ENCODE measurements at places on chromosomes 11 and 22. TPM values are rescaled to one million over a fixed set of nuclear protein-coding genes. Genes with fewer than 3 reads are reported as not detected.

DNA sequence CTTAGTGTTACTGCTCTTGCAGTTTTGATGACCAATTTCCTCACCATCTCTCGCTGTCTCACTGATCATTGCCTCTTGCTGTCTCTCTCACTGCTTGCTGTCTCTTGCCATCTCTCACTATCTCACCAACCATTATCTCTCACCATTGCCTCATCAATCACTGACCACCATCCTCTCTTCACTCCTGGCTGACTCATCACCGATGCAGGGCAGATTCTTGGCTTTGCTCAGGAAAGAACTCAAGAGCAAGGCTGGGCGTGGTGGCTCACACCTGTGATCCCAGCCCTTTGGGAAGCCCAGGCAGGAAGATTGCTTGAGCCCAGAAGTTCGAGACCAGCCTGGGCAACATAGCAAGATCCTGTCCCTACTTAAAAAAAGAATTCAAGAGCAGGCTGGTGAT is 66.3 kb upstream of the SYN3 start:
- no peak for DNase-seq

KCNQ1 gene
- total RNA-seq = 4.0 TPM

SLC22A25 gene
- not detected for total RNA-seq

DNA sequence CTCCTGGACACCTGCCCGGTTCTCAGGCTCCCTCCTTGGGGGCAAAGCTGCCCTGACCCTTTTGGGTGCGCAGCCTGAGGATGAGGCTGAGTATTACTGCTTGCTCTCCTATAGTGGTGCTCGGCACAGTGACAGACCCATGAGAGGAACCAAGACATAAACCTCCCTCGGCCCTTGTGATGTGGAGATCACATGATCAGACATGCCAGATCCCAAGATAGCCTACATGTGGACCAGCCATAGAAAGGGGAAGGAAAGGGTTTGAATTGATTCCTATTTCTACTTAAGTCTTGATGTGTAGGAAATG is 125.3 kb downstream of the VPREB1 start:
- DNase-seq = no peak

PLAAT3 gene
- 17.3 TPM for total RNA-seq

- DNase-seq = peak; percentile 4
Measured at GRCh38 chr11:44634401-44635281, 69.2 kb downstream of the CD82 start.

DNA sequence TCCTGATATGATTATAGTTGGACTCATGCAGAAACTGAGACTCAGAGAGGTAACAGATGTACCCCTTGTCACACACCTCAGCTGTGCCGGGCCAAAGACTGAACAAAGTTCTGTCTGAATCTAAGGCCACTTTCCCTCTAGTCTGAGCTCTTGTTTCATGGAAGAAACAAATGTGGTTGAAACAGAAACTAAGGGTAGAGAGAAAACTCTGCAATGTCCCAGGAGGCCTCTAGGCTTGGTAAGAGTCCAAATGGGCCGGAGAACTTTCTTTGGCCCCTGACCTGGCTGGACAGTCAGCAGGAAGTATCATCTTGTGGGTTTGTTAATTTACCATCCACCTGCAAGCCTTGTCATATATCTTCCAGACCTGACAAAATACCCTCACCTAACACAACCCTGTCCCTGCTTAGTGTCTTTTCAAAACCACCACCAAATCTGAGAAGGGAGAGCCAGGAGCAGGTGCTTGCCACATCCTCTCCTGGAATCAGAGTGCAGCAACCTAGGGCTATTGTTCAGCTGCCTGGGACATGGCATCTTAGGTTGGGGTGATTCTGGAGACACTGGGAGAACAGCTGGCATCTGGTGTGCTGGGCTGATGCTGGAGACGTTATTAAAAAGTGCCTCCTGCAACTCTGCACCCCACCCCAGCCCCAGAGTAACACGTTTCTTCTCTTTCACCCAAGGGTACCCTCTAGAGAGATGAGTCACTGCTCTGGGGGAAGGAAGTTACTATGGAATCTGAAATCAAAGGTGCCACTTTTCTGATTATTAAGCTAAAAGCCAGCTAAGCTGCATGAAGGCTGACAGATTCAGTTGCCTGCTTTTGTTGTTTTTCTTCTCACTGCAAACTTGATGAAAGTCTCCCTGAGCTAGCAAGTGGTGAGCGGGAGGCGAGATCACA is 126.3 kb upstream of the TIMP3 start:
- no peak for DNase-seq

DNA sequence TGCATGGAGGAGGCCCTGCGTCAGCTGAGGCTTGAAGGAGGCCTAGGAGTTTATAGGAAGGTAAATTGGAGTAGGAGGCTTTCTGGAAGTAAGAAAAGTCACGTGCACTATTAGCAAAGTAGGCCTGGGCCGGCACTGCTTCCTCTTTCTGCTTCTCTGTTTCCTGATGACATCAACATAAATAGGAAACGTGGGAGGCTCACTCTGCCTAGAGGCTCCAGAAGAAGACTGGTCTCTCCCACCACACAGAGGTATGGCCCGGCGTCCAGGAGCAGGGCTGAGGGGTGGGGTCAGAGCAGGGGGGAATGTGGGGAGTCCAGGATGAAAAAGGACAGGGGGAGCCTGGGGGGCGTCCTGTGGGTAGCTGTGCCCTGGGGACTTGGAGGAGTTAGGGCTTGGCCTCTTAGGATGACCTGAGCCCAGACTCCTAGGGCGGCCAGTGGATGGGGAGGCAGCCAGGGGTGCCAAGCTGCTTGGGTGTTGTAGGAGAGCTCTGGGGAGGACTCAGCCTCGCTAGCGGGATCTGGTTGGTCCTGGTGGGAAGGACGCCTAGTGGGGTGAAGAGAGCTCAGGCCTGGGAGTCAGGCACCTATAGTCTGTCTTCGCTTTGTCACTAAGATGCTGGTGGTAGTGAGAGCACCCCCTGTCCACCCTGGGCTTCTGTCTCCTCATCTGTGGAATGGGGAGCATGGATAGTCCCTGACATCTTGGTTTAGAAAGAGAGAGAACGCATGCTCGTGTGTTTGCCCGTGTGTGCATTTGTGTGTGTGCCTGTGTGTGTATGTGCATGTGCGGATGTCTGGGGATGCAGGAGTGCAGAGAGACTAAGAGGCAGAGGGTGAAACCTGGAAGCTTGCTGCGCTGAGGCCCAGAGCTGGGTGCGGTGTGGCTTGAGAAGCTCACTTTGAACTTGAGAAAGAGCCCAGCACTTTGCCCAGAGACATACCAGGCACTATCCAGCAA is at the start of gene CSF2RB:
Gene CSF2RB (plus strand): TSS at position 202 of the 963 bp plus-strand sequence. CDS start 8,580 bp downstream, outside the sequence.
- DNase-seq = no peak

DNA sequence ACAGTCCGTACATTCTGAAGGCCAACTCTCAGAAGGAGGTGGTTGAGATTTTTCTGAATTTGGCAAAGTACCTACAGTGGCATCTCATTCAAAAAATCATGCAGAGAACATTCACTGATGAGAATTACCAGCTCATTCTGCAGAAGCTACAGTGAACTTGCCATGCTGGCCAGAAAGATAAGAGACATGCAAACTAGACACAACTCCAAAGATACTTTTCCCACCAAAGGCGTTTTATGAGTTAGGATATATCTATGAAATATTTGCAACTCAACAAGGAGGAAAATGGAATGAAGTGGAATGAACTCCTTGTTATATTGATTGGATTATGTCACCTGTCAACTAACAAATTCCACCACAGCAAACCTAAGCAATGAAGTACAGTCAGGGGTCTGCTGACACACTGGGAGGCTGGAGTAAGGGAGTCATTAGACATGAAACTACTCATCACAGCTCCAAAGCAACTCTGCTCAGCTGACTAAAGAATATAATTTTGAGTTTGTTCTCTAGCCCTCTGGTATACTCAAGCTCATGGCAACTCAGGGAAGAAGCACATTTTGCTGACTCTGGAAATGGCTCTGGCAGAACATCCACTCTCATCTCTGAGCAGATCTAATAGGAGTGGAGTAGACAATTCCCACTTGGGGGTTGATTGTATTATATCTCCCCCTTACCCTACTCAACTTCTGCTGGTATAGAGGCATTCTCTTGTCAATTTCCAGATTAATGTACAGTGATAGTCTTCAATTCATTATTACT is 22.9 kb downstream of the MAML2 start:
- DNase-seq = no peak

MS4A6A gene
- total RNA-seq = not detected

GRCh38 chr22:30192427-30192826 is 54.1 kb downstream of the LIF start:
- no peak for DNase-seq

ENTHD1 gene
- 0.11 TPM for total RNA-seq

DNA sequence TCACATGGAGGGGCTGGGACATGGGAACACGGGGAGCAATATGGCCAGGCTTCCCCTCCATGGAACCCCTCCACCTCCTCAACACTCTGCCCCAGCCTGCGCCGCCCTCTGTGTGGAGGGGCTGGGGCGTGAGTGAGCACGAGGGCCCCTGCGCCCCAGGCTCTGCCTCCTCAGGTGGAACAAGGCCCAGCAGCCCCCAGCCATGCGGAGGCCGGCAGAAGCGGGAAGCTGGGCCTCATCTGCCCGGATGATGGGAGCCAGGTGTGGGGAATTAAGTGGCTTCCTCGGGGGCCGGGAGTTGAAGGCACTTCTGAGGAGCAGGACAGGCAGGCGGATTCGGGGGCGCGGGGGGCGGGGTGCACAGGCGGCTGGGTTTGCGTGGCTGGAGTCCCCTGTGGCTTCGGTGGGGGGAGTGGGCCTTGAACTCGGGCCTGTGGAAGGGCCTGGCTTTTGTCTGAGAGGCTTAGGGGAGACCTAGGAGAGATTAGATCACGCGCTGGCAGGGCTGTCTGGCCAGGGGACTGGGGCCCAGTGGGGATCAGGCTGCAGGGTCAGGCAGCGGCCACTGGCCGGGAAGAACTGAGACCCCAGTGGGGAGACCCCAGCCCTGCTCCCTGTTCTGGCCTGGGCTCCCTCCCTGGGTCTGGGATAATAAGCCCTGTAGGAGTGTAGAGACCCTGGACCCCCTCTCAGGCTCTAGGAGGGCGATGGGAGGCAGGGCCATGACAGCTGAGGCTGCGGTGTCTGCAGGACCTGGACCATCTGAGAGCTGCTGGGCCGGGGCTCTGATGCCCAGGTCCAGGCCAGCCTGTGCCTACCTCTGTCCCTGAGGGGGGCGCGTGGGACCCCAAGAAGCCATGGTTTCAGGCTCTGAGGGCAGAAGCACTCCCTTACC is 13.3 kb downstream of the PRR33 start:
- no peak for DNase-seq

- DNase-seq = no peak
Measured at GRCh38 chr11:15727520-15727914, 612.8 kb downstream of the INSC start.

TYMP gene
- 36.9 TPM for total RNA-seq

BARX2 gene
- total RNA-seq = 4.9 TPM

DNA sequence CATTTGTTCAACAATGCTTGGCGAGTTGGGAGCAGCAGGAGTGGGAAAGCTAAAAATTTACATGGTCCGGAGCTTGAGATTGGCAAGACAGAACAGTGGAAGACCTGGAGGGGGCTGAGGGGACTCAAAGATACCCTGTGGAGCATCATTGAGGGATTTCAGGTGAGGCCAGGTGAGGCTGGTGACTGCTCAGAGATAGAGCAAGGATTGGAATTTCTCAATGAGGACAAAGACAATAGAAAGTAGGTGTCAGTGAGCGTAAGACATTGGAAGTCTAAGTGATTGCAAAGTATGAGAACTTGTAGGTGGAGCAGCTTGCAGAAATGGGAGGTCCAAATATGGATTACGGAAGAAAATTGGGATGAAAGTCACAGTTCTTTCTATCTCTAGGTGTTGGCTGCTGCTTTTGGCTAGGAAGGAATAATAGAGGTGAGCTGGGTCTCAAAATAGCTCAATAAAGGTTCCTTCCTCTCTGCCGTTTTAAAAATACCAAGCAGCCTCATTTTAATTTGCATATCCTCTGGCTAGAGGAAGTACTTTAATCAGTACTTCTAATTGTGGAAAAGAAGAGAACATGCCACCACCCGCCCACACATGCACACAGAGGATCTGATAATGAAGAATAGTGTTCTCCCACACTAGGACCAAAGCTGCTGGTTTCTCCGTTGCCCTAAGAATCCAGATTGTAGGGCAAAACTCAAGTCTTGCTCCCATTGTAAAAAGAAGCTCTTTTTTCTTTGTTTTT is 41.8 kb upstream of the SORL1-AS1 start:
- no peak for DNase-seq

DNA sequence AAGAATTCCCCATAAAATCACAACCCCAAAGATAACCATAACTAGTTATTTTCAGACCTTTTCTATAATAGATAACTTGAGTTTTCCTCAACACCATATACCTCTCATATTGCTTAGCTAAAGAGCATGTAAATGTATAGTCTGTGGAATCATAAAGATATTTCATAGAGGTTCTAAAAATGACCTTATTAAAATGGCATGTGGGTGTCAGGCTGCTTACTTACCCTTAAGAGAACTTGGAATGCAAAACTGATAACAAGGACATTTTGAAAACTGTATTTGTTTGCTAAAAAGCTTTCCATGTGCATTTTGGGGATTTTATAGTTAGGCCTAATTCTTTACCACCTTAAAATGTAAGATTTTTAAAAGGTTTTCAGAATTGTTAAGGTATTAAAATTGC is 4.7 kb downstream of the SIK2 start:
- DNase-seq = no peak

- no peak for DNase-seq
Measured at GRCh38 chr11:69598147-69598546, 42.8 kb upstream of the CCND1 start.

UBQLNL gene
- total RNA-seq = 0.09 TPM

DNA sequence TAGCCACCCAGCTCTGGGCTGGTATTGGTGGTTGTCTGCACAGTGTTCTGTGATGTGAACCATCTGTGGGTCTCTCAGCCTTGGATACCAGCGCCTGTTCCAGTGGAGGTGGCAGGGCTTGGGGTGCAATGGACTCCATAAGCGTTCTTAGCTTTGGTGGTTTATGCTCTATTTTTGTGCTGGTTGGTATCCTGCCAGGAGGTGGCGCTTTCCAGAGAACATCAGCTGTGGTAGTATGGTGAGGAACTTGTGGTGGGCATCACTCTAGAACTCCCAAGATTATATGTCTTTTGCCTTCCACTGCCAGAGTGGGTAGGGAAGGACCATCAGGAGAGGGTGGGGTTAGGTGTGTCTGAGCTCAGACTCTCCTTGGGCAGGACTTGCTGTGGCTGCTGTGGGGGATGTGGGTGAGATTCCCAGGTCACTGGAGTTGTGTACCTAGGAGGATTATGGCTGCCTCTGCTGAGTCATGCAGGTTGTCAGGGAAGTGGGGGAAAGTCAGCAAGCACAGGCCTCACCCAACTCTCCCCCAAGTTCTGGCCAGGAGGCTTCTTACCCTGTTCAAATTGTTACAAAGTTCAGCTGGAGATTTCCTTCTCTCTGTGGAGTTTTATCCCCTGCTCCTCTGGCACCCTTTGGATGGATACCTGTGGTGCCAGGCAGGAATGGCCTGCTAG is 47.2 kb downstream of the MRGPRX2 start:
- no peak for DNase-seq

GRCh38 chr22:42174062-42174461 is 43.5 kb upstream of the CYP2D6 start:
- DNase-seq = no peak

PANX3 gene
- total RNA-seq = not detected

- no peak for DNase-seq
Measured at GRCh38 chr11:75342231-75342918, 9.1 kb downstream of the ARRB1 start.
